Nasal cavity respiratory epithelium epithelial cell of viscerocranial mucosa (primary cell): ENCODE measurements at places on chromosomes 4 and X. TPM values are rescaled to one million over a fixed set of nuclear protein-coding genes. Genes with fewer than 3 reads are reported as not detected.

Gene ADGRL3
- total RNA-seq: under 0.01 and 0.36 TPM in 2 replicates

Gene WNK3
- 0.68 and 1.8 TPM in 2 replicates for total RNA-seq

Gene LSM6
- 24.0 and 32.5 TPM in 2 replicates for total RNA-seq

Gene SCML1
- 6.5 and 10.9 TPM in 2 replicates for total RNA-seq

Gene IL2
- not detected in 2 replicates for total RNA-seq

Gene SH3BGRL
- total RNA-seq: 12.3 and 33.7 TPM in 2 replicates

Gene HSFX2
- 0.21 TPM in 1 of 2 replicates, not detected in the other for total RNA-seq

Gene NPY1R
- under 0.01 TPM in 2 replicates for total RNA-seq

Gene MAGEA9B
- not detected in 2 replicates for total RNA-seq

Gene NLGN4X
- total RNA-seq: under 0.01 and 0.50 TPM in 2 replicates

Gene CSAG1
- total RNA-seq: not detected in 2 replicates

Gene DCAF12L2
- total RNA-seq: not detected in 2 replicates

Gene AR
- total RNA-seq: 0.07 TPM in 1 of 2 replicates, not detected in the other

Gene ADH1A
- not detected in 2 replicates for total RNA-seq

Gene PCDH19
- under 0.01 and 0.21 TPM in 2 replicates for total RNA-seq

Gene RPS6KA6
- 8.2 and 8.5 TPM in 2 replicates for total RNA-seq

Gene DMP1
- not detected in 2 replicates for total RNA-seq

Gene KLHL13
- 1.7 and 4.0 TPM in 2 replicates for total RNA-seq

Gene IL3RA
- not detected in 2 replicates for total RNA-seq

Gene DDX53
- total RNA-seq: not detected in 2 replicates

Gene ATOH1
- not detected in 2 replicates for total RNA-seq

Gene HTR2C
- not detected in 2 replicates for total RNA-seq

Gene HSD17B13
- total RNA-seq: 0.07 TPM in 1 of 2 replicates, not detected in the other

Gene NEIL3
- total RNA-seq: 0.43 and 1.4 TPM in 2 replicates

Gene XAGE1B
- total RNA-seq: not detected in 2 replicates

Gene CFAP99
- total RNA-seq: not detected in 2 replicates

Gene TREX2
- 0.64 and 3.8 TPM in 2 replicates for total RNA-seq

Gene POU4F2
- total RNA-seq: not detected in 2 replicates

Gene SYP
- under 0.01 TPM in 1 of 2 replicates, not detected in the other for total RNA-seq

Gene DCTD
- total RNA-seq: 83.4 and 95.5 TPM in 2 replicates

Gene OPRPN
- total RNA-seq: not detected in 2 replicates

Gene SLC9B1
- 0.14 and 1.4 TPM in 2 replicates for total RNA-seq

Gene NXF2B
- total RNA-seq: not detected in 2 replicates

Gene MSANTD1
- 0.34 and 0.78 TPM in 2 replicates for total RNA-seq

Gene CYSLTR1
- total RNA-seq: under 0.01 TPM in 1 of 2 replicates, not detected in the other

Gene MAGEB6
- total RNA-seq: not detected in 2 replicates

Gene TMPRSS11D
- 11.0 and 11.3 TPM in 2 replicates for total RNA-seq

Gene CD40LG
- not detected in 2 replicates for total RNA-seq

Gene GCNA
- 1.4 and 1.9 TPM in 2 replicates for total RNA-seq

Gene AWAT2
- not detected in 2 replicates for total RNA-seq

Gene ZNF674
- total RNA-seq: 9.9 and 10.4 TPM in 2 replicates
